Germinal center (tissue), 1 donor: ENCODE measurements at places on chromosomes 5 and 9.

DNA sequence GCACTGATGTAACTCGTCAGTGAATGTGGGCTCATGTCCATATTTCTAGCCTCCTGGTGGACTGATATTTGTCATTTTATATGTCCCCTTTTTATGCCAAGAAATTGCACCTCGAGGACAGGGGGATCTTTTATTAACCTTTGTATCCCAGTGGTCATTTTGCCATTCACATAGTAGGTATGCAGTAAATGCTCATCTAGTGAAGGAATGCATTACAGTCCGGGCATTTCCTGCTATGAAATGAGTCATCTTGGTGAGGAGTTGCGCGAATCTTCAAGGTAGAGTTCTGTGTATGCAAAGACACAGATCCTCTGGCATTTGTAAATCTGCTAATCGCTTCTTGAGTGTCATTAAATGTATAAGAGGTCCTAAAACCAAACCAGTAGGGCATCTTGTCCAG, 755.5 kb upstream of the ADAMTS16 start:
- DNase-seq = no peak

DNA sequence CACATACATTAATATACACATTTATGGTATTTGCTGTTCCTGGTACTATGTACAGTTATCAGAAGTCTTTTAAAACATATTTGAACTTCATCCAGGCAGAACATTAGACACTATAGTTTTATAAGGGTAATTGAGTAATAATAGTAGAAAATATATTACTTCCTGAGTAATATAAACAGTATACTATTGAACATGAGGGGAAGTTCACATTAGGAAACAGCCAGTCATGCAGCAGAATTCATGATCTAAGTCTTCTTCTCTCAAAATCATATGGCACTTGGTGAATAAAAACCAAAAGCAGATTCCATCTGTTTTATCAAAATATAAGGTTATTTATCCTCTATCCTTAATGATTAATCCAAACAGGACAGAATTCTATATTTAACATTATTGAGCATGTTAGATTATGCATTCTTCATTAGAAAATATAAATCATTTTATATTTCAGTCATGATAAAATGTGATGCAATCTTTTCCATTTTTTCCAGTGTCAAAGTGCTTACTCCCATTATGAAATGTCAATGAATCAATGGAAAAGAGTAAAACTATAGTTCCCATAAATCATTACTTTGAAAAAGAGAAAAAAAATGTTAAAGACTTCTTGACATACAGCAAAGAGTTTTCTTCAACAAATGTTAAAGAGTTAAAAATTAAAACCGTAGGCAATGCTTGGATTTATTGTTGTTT, 584.3 kb upstream of the TUSC1 start:
- no peak for DNase-seq

DNA sequence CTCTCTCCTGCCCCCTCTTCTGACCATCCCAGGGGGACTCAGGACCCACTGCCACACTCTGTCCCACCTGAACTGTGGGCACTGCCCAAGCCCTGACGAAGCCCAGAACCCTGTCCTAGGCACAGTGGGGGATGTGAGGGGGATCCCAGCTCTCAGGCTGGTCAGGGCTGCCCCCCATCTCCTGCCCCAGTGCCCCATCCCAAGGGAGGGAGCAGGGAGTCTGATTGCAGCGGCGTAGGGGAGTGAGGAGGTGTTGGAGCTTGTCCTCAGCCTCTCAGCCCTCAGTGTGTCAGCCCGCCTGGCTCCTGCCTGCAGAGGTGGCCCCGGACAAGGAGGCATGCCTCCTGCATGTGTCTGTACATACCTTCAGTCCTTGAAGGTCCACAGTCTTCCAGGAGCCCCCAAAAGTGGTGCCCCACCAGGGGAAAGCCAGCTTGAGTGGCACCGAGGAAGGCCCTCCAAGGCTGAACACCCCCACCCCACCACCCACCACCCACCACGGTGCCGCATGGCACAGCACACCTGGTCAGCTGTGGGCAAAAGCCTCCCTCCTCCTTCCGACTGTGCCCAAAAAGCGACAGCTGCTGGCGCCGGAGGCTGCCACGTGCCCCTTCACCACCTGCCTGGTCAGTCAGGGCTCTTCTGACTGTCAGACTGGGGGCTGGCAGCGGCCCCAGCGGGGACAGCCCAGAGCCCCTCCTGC, 930 bp downstream of the SARDH start:
- no peak for DNase-seq

DNA sequence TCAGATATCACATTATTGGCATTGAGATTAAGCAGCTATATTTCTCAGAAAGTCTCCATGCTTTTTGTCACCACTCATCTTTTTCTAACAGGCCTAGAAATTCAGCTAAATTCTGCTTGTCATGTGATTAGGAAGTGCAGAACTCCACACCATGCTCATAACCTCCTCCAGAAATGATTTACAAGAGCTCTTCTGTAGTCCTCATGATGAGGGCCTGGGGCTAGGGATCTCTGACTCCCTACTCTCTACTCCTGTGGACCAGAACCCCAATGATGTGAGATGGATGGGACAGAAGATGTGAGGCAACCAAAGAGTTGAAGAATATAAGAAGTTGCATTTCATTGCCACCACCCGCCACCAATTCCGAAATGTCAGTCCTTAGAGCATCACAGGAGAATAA, 16.5 kb upstream of the SIL1 start:
- DNase-seq = no peak

GRCh38 chr5:128216285-128216684, 132.7 kb downstream of the SLC12A2 start:
- no peak for DNase-seq

- DNase-seq = no peak
Observed at GRCh38 chr9:91522481-91522880, 98.8 kb upstream of the NFIL3 start.

- DNase-seq = no peak
Observed at GRCh38 chr5:174229514-174230370, 184.2 kb downstream of the NSG2 start.

DNA sequence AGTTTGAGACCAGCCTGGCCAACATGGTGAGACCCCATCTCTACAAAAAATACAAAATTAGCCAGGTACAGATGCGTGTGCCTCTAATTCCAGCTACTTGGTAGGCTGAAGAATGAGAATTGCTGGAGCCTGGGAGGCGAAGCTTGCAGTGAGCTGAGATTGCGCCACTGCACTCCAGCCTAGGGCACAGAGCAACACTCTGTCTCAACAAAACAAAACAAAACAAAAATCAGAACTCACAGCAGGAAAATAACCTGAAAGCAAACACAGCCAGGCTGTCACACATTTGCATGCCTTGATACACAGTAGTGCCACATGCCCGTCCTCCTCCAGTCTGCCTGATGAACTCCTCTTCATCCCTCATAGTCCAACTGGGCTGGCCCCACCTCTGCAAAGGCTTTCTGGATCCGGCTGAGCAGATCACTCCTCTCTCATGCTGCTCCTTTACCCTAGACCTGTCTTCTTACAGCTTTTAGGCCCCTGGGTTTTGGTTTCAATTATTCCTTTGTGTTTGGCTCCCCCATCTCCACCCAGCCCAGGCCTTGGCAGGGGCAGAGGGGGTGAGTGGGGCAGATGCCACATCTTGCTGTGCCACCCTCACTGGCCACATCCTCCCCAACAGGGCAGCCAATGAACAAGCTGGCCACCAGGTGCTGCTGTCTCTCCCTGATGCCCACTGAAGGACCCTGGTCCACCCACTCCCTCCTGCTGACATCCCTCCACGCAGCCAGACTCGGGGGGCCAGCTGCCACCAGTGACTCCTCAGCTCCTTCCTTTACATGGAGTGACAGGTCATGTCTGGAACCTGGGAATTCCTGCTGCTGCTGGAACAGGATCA, 62.0 kb upstream of the GGTA1 start:
- DNase-seq = no peak

GRCh38 chr5:147512659-147513379, 3.0 kb upstream of the DPYSL3 start:
- DNase-seq = no peak

GRCh38 chr5:4018007-4018406, 422.4 kb downstream of the IRX1 start:
- no peak for DNase-seq

GRCh38 chr9:134171316-134172197, 7.2 kb upstream of the RNU6ATAC start:
- no peak for DNase-seq

GRCh38 chr9:126692041-126692758, 78.5 kb downstream of the LMX1B start:
- DNase-seq = no peak

GRCh38 chr5:102924963-102925362, 169.9 kb downstream of the PAM start:
- no peak for DNase-seq

DNA sequence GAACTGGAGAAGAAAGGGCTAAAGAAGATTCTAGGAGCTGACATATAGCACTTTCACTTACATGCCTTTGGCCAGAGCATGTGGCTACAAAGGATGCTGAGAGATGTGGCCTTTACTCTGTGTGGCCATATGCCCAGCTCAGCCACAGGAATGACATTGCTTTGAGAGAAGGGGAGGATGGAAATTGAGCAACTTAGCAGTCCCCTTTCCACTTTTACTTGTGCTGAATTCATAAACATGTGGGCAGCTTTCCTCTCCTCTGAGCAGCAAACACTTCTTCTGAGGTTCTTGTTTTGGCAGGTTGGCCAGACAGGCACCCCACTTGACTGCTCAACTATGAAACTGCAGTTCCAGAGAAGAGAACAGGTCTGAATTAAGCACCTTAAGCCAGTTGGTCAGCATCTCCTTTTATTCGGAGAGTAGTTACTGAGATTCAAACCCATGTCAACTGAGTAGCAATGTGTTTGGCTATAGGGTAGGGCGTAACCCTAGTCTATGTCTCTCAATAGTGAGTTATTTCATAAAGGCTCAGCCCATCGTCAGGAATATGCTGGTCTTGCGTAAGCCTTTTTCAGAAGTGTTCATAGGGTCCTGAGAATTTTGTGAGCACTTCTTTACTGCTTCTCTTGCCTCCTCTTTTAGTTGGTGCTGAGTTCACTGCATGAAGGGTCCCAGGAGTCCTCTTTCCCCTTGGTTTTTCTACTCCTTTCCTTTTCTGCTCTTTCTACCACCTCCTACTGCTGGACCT, 134.5 kb downstream of the PALM2AKAP2 start:
- peak; percentile 30 for DNase-seq

GRCh38 chr5:13987843-13988464, 43.5 kb upstream of the DNAH5 start:
- DNase-seq = peak; percentile 55

GRCh38 chr9:17422994-17423680, 155.7 kb upstream of the SH3GL2 start:
- no peak for DNase-seq

DNA sequence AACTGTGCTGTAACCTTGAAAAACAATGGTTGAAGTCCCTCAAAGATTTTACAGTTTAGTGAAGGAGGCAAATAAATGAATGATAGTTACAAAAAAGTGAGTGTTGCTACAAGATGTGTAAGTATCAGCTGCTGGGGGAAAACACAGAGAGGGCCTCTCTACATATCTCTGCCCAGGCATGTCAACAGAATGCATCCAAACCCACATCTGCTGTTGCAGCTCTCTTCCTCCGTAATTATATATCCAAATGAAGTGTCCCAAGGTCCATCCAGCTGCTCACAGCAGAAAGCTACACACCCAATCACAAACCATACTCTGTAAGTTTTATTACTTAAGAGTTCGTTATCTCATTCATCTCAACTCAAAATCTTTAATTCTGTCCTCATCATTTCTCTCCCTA, 584.6 kb downstream of the ANXA1 start:
- no peak for DNase-seq

- DNase-seq = no peak
Observed at GRCh38 chr9:76298521-76299144, 95.6 kb downstream of the RFK start.

GRCh38 chr9:113817171-113817570, 58.9 kb upstream of the ZNF618 start:
- DNase-seq = no peak

DNA sequence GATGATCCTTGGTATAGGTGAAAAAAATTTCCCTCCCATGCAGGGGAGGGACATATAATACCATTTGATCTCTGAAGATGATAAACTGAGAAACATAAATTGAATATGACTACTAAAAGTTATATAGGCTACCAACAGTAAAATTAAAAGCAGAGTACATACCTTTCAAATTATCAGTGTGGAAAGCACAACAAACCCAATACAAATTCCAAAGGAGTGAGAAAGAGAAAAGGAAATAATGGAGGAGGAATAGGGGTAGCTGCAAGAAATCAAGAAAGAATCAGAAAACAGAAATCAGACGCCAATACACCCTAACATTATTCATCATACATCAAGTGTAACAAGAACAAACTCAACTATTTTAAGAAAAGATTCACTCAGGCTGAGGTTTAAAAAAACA, 17.7 kb downstream of the GNAQ start:
- no peak for DNase-seq

GRCh38 chr9:20041697-20042081, 252.9 kb upstream of the SLC24A2 start:
- no peak for DNase-seq

DNA sequence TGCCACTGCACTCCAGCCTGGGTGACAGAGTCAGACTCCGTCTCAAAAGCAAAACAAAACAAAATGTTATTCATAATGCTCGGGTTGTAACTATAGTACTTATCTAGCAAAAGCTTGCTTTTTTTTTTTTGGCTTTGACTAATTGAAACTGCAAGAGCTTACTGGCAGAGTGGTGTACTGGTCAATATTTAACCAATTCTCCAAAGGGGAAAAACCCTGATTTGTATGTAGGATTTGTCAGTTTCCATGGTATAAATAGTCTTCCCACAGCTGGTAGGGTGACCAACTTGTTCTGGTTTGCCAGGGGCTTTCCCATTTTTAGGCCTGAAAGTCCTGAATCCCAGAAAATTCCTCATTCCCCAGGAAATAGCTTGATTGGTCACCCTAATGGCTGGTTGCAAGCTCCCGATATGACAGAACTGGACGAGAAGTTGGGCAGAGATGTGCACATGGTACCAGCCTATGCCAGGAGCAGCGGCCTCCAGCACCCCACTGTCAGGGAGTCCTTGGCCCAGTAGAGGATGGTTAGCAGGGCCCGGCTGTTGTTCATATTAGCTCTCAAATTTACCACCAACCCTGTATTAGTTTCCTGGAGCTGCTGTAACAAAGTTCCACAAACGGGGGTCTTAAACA, 58.0 kb downstream of the FXN start:
- DNase-seq = no peak

DNA sequence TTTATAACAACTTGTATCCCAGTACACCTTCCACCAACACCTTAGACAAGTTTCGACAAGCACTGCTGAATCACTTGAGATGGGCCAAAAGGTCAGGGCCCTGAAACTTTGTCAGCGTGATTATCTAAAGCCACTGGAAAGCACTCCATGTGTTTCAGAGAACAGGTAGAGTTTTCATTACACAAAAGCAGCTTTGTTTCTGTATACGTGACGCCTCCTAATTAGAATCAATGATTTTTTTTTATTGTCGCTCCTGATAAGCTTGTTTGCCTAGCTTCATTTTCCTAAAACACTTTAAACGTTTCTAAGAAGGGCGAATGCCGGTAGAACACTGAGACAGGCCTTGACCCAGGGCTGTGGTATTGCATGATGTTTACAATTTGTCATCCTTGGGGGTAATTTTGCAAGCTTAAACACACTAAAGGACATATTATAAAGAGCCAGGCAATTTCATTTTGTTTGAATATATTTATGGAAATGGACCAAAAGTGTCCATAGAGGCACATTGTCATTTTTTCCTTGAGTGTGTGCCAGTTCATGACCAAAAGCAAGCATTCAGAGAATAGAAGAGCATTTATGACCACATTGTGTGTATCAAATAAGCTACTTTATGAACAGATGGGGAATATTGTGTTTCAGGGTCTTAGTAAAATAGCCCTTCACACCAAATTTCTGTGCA, 193.6 kb downstream of the GLIS3 start:
- DNase-seq = no peak

- DNase-seq = no peak
Observed at GRCh38 chr5:1073239-1074102, 38.4 kb downstream of the SLC12A7 start.
